ENCODE measurements at places on chromosomes 3 and 15.

DNA sequence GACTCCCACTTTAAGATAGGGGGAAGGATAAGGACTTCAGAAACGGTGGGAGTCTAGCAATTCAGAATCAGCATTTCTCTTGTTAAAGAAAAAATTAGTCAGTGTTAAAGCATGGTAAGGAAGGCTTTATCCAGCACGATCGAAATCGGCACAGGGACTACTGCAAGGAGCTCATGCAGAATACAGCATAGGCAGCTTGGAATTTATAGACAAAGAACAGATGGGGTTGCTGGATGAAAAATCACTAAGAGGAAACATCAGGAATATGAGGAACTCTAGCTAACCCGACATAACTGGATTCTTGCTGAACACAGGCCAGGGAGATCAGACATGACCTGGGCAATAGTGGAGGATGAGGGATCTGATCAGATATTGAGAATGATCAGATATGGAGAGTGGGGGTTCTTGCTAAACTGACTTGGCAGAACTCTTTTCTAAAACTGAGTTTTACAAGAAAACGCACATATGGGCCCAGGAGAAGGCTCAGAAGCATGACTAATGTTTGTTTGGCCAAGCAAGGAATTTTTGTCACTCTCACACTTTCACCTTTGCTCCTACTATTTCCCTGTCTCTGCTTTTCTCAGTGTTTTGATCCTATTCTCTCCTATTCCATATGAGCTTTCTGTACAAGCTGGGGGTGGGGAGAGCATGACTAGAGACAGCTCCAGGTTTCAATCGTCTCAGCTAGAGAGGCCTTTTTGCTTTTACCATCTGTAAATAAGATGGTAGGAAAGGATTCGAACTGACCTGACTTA is 3.9 kb upstream of the PLCH1 start:
- ATAC-seq, result no peak

GRCh38 chr15:72313448-72313840 is 6.5 kb downstream of the CELF6 start:
- ATAC-seq, result no peak

GRCh38 chr3:133152056-133152455 is 113.9 kb downstream of the TMEM108 start:
- ATAC-seq, result no peak

DNA sequence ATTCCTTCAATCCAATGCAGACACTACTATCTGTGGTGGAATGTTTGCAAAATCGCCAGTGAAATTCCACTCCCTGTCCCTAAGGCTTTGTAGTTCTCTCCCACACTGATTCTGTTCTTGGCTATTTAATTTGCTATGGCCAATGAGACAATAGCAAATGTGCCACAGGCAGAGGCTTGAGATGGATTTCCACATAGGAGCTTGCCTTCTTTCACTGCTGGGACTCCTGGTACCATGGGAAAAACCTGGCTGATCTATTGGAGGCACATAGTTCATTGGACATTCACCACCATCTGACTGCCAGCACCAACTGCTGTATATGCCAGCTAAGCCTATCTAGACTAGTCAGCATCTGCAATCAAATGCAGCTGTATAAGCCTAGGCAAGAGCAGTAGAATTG is 103.8 kb downstream of the NR1D2 start:
- no peak for ATAC-seq

DNA sequence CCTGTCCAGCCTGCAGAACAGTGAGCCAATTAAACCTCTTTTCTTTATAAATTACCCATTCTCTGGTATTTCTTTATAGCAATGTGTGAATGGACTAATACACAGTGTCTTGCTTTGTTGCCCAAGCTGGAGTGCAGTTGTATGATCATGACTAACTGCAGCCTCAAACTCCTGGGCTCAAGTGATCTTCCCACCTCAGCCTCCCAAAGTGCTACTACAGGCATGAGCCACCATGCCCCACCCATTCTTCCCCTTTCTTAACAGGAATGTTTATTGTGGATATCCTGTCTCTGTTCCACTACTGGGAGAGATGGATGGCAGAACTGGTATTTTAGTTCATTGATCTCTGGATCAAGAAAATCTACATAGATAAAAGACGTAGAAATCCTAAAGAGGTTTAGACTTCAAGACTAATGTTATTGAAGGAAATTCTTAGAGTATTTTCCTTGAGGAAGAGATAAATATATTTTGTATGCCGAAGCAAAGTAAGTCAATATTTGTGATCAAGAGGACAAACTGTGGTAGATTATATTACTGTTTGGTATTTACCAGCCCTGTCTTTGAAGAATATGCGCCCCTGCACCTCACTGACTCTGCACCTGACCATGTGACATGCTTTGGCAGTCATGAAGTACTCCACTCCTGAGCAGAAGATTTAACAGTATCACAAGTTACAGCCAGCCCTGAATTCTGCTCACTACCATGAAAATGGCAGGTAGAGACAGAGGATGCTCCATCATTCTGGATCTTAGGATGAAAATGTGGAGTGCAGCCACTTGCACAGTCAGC is 42.9 kb downstream of the UACA start:
- ATAC-seq, result no peak

- no peak for ATAC-seq
These were observed 30.7 kb downstream of the ANKDD1A start for GRCh38 chr15:64942356-64942755.

DNA sequence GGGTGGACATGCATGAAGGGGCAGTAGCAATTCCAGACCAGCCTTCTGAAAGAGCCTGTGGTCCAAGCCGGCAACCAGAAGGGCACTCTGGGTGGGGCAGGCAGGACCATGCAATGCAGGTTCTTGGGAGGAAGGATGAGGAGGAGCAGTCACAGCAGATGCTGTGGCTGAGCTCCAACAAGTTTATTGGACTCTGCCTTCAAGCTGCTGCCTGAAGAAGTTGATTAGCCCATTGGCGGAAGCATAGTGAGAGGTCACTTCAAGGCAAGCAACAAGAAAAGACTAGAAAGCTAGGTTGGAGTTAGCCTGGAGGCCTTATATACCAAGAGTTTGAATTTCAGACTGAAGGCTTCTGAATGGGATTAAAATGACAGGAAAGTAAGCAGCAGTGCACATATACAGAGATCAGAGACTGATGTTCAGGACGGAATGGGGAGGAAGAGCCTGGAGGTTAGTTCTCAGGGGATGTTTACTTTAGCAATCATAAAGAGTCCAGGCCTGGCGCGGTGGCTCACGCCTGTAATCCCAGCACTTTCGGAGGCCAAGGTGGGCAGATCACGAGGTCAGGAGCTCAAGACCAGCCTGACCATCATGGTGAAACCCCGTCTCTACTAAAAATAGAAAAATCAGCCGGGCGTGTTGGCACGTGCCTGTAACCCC is 39.9 kb downstream of the SFMBT1 start:
- no peak for ATAC-seq

DNA sequence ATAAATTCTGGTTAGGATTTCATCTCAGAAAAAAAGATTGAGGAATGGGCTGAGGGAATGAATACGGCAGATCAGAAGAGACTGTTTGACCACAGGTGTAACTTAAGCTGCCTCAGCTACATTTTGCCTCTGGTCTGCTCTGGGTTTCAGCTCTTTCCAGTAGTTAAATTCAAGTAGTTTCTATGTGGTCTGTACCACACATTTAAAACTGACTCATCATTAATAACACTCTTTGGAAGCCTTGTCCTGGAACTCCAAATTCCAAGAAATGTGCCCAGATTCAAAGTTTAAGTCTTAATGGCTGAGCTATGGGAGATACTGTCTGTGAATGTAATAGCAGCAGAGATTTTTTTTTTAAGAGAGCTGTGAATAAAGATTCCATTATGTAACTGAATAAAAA is 133.1 kb upstream of the IGSF10 start:
- ATAC-seq, result no peak
